ENCODE measurements at places on chromosomes 5 and 9.

- DNase-seq = no peak
These were observed 20.6 kb downstream of the JMY start for GRCh38 chr5:79256563-79256962.

- peak; percentile 61 for DNase-seq
These were observed 297.1 kb downstream of the KCTD16 start for GRCh38 chr5:144467792-144468191.

GRCh38 chr5:56638061-56638621 is 177.2 kb upstream of the MAP3K1 start:
- DNase-seq = no peak

- no peak for DNase-seq
These were observed 20.2 kb downstream of the IL7R start for GRCh38 chr5:35876922-35877321.

GRCh38 chr5:68257210-68257609 is 41.7 kb downstream of the PIK3R1 start:
- no peak for DNase-seq

DNA sequence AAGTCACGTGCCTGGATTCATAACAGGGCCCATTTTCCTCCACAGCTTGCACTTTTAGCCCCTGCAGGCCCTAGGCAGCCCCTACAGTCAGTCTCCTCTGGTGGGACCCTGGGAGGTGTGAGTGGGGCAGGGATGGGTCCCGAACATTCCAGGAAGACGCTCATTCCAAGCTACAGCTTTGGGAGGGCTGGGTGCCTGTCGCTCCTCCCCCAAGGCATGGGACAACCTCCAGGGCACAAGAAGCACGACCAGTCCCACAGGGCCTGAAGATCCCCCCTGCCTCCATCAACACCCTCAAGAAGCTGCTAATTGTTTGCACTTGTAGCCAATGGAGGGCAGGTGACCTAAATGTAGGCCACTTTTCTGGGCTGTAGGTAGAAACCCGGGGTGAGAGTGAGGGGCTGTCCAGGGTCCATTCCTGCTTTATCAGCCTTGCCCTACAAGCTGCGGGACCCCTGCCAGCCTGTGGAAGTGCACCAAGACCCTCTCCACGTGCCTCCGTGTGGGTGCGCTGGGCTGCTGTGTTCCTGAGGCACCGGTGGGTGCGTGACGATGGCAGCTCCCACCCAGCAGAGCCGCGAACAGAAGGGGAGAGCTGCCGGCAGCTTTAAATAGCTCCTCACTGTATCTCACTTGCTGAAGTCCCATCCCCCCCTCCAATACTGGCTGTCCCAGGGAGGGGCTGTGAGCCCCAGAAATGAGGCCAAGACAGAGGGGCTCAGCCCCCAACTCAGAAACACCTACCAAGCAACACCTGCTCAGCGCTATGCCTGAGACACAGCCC is 91.9 kb upstream of the ARAP3 start:
- no peak for DNase-seq

- DNase-seq = no peak
These were observed 871.4 kb upstream of the C9orf72 start for GRCh38 chr9:28444637-28445036.

DNA sequence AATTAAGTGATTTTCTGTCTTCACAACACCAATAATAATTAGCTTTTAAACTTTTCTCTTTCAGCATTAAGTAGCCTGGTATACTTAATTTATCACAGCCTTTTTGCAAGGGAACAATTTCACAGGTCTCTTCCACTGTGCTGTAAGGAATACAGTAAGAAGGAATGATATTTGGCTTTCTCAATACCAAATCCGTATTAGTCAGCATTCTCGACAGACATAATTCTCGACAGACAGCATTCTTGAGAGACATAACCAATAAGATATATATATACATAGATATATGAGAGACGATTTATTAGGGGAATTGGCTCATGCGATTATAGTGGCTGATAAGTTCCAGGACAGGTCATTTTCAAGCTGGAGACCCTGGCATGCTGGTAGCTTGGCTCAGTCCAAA is 18.0 kb downstream of the PRKAA1 start:
- DNase-seq = no peak

GRCh38 chr9:99264070-99264680 is 42.1 kb downstream of the SEC61B start:
- DNase-seq = no peak

GRCh38 chr5:82217917-82218316 is 60.2 kb downstream of the RPS23 start:
- DNase-seq = no peak

GRCh38 chr9:14432666-14433350 is 118.9 kb upstream of the NFIB start:
- no peak for DNase-seq

GRCh38 chr9:21679432-21679831 is 123.0 kb upstream of the MTAP start:
- DNase-seq = no peak

- no peak for DNase-seq
These were observed 237.1 kb downstream of the RFX3 start for GRCh38 chr9:3288686-3289085.

GRCh38 chr9:96067004-96067403 is 191.5 kb downstream of the ERCC6L2 start:
- DNase-seq = peak; percentile 69

- peak; percentile 14 for DNase-seq
These were observed 60.5 kb upstream of the C5orf46 start for GRCh38 chr5:147966829-147967228.

- DNase-seq = no peak
These were observed 207.6 kb downstream of the CETN3 start for GRCh38 chr5:90201923-90202322.

DNA sequence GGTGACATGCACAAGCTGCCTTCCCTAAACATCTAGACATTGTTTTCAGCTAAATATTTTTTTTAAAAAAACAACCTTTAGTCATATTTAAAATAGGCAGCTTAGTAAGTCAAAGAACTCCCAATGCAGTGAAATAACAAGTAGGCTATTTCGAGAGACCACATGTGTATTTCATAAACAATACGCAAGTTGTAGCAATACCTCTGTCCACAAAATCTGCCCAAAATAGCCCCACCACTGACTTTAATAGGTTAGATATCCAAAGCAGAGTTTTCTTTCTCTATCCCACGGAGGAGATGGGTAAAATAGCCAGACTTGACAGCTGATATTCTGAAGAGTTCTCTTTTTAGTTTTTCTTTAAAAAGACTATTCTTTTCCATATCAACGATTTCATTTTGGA is 1.2 kb downstream of the SLC24A2 start:
- no peak for DNase-seq

DNA sequence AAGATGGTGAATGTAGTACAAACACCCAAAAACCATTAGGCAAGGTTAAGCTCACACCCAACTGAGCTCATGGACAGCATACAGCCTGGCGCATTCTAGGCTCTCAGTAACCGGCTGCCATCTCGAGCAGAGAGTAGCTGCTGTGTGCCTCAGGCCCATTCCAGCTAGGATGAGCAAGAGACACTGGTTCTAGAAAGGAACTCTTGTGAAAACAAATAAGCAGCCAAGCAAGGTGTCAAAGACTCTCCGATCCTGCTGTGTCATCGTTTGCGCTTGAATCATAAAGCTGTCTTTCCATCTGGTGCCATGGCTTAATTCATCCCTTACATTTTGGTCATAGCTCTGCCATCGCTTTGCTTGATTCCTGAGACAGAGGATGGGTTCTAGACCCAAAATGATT is 135.4 kb upstream of the MSX2 start:
- DNase-seq = no peak

GRCh38 chr5:172957458-172957857 is 1.8 kb upstream of the RPL26L1 start:
- DNase-seq = no peak

DNA sequence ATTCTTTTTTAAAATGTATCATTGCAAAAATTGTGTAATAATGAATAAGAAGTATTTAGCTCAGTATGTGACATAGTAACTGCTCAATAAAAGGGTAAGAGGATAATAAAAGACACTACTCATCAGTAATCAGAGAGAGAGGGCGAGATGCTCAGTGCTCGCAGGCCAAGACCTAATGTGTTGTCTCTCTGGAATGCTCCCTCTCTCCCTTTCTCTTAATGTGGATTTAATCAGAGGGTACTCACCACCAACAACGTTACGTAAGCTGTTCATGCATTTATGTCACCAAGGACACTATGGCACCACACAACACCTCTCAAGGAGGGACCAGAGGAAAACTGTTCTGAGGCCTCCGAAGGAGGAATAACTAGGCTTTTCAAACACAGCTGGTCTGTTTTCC is 42.5 kb downstream of the WHRN start:
- no peak for DNase-seq

DNA sequence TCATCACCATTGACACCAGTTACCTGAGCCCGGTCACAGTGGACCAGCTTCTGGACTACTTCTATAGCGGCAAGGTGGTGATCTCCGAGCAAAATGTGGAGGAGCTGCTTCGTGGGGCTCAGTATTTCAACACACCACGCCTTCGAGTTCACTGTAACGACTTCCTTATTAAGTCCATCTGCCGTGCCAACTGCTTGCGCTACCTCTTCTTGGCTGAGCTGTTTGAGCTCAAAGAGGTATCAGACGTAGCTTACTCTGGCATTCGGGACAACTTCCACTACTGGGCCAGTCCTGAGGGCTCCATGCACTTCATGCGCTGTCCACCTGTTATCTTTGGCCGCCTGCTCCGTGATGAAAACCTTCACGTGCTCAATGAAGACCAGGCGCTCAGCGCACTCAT is 520 bp downstream of the CCIN start:
- DNase-seq = no peak

DNA sequence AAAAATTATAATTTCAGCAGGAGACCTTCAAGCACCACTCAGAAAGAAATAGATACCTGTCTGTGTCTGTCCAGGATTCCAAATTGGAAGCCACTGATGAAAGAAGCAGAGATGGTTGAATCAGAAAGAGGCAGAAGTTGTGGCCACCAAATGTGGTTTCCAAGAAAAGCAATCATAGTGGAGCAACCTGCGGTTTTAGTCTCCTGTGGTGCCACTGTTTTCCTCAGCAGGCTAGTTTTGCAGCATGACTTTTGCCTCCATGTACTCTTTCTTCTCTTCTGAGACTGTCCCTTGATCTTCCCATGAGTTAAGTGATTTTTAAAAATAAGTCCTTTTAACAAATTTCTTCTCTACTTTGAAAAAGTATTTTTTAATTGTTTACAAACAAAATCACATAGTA is 535.8 kb downstream of the CYLC2 start:
- DNase-seq = no peak

GRCh38 chr5:149056616-149057165 is 6.2 kb downstream of the SH3TC2 start:
- no peak for DNase-seq

- no peak for DNase-seq
These were observed 14.7 kb upstream of the IRX4 start for GRCh38 chr5:1897386-1897785.

GRCh38 chr5:76273206-76273885 is 129.7 kb upstream of the IQGAP2 start:
- no peak for DNase-seq

GRCh38 chr9:5876711-5877110 is 14.0 kb upstream of the MLANA start:
- no peak for DNase-seq

GRCh38 chr9:68546596-68547390 is 6.1 kb upstream of the TMEM252 start:
- DNase-seq = no peak

- DNase-seq = no peak
These were observed 23.8 kb downstream of the FGD3 start for GRCh38 chr9:92971121-92971520.

GRCh38 chr5:146440353-146440752 is 6.8 kb upstream of the TCERG1 start:
- DNase-seq = no peak

DNA sequence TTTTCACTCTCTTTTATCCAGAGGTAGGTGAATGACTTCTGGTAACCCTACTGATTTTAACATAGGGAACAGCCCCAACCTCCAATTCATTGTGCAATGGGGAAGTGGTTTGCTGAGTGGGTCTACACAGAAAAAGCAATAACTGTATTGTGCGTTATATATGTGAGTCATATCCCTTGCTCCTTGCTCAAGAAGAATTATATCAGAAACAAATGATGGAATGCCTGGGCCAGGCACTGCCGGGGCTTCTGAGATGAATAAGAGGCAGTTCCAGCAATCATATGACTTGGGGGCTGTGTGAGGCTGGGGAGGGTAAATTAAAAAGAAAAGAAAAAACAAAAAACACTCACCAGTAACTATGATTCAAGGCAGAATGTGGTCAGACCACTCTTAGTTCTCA is 79.2 kb upstream of the ABCA1 start:
- DNase-seq = no peak

GRCh38 chr5:158819840-158820620 is 279.7 kb downstream of the EBF1 start:
- DNase-seq = no peak

DNA sequence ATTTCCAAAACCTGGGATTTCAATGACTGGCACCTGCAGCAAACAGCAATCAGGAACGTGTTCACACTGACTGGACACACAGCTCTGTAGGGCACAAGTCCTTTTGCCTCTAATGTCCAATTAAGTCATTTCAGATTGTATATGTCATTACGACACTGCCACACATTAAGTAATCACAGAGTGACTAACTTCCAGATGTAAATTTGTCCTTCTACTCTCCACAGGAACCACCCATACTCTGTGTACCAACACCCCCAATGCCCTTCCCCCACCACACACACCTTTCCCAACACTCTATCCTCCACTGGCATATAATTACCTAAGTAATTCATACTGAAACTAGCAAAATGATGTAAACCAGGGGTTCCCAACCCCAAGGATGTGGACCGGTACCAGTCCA is 30.5 kb downstream of the LARS1 start:
- no peak for DNase-seq

- peak; percentile 23 for DNase-seq
These were observed 32.9 kb downstream of the FAM81B start for GRCh38 chr5:95424016-95424415.

- no peak for DNase-seq
These were observed 35.0 kb upstream of the HMGCS1 start for GRCh38 chr5:43348207-43348606.

DNA sequence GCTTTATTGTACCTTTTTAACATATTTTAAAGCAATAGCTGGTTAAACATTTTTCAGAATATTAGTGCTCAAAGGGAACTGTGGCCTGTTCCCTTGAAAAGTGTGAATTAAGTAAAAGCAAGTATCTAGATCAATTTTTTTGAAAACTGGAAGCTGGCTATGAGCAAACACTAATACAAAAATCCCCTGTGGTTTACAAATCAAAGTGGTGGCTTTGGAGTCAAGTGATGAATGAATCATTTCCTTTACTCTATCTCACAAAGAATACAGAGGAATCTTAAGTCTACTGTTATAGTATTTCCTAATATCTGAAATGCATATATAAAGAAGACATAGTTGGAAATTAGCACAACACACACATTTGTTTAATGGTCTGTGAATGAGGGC is 212.4 kb upstream of the C9orf72 start:
- DNase-seq = no peak

GRCh38 chr5:137214446-137215189 is 284.5 kb downstream of the SPOCK1 start:
- DNase-seq = no peak

- no peak for DNase-seq
These were observed 331.9 kb upstream of the CCNG1 start for GRCh38 chr5:163105456-163105855.
